ENCODE measurements at places on chromosomes 12 and 14.
A peak's percentile ranks its signal among the peaks of the same experiment; 100 is the strongest.

DNA sequence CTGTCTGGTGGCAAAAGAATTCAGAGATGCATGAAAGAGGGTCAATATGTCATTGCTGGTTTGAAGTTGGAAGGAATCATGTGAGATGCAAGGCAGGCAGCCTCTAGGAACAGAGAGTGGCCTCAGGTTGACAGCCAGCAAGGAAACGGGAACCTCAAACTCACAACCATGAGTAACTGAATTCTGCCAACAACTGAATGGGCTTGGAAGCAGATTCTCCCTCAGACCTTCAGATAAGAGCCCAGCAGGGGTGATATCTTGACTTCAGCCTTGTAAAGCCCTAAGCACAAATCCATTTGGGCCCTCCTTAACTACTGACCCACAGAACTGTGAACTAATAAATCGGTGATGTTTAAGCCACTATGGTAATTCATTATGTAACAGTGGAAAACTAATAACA, 35.8 kb downstream of the USP15 start:
- no peak for DNase-seq

GRCh38 chr12:47881826-47882427, 22.9 kb downstream of the VDR start:
- DNase-seq = no peak

GRCh38 chr12:25988505-25988904, 30.0 kb downstream of the RASSF8 start:
- DNase-seq = no peak

- no peak for DNase-seq
Measured at GRCh38 chr14:94893411-94894160, 123.7 kb upstream of the GSC start.

DNA sequence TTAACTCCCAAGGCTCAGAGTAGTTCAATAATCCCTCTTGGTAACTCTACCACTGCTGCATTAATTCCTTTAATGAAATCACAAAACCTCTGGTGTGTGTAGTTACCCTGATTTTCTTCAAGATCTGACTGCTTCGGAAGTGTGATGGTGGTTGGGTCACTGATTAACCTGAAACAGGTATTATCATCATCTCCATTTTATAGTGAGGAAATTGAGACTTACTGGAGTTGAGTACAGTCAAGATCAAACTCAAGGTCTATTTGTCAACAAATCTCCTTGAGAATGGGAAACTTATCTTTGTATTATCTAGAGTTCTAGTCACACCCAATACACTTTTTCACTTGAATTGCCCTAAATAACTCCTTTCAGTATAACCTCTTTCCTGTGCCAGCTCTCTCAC, 233.5 kb downstream of the BTG1 start:
- no peak for DNase-seq

- DNase-seq = no peak
Measured at GRCh38 chr14:41875116-41875515, 268.4 kb downstream of the LRFN5 start.

DNA sequence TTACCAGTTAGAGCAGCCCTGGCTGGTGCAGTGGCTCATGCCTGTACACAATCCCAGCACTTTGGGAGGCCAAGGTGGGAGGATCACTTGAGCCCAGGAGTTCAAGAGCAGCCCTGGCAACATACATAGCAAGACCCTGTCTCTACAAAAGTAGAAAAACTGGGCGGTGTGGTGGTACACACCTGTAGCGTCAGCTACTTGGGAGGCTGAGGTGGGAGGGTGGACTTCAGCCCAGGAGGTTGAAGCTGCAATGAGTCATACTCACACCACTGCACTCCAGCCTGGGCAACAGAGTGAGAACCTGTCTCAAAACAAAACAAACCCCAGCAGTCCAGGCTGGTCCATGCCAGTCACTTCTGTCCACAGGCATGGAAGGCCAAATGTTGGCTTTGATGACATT, 7.4 kb downstream of the COX14 start:
- no peak for DNase-seq

GRCh38 chr12:98275131-98275475, 240.3 kb upstream of the TMPO start:
- no peak for DNase-seq

DNA sequence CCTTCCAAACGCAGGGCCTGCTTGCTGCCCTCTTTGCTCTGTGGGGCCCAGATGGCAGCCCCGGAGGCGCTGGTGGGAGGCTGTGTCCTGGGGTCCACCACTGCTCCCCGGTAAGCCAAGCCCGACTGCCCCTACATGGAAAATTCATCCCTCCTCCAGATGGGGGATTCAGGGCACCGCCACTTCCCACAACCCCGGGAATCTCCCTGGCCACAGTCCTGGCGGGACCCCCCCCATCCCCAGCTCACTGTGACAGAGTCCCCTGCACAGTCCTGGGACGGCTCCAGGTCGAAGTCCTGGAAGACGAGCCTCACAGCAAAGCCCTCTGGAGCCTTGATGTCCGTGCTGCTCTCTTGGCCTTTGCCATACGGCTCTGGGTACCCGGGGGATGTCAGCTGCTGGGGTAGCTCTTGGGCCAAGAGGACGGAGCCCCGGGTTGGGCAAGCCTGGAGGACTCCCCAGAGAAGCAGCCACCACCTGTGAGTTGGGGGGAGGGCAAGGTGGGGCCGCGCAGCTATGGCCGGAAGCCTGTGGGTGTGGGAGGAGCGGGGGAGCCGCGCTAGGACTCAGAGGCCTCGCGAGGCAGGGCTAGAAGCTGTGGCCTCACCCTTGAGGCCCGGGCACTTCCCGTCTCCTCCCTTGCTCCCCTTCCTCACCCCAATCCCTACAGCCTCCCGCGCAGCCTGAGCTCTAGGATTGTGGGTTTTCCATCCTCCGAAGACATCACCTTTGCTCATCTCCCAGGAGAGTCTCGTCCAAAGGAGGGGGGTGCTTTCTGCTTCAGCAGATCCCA, 815 bp downstream of the C1RL start:
- peak; percentile 66 for DNase-seq

- no peak for DNase-seq
Measured at GRCh38 chr12:90333939-90334338, 621.0 kb downstream of the CCER1 start.

DNA sequence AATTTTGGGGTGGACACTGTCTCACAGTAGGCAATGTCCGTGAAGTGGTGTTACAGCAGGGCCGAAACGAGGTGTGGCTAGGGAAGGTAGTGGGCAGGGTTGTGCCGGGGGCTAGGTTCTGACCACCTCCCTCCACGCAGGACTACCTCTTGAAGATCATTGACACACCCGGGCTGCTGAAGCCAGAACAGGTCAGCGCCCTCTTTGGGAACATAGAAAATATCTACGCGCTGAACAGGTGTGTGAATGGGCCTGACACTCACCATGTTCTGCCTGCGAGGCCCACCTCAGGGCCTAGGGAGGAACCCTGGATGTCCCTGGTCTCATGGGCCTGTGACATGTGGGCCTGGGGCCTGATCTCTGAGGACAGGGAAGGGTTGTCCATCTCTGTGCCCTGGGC, 24.6 kb downstream of the PLEKHG3 start:
- no peak for DNase-seq

Data from CD4-positive, alpha-beta T cell (primary cell).